ENCODE measurements at places on chromosomes 5 and 9.

GRCh38 chr9:107348836-107349235, 65.8 kb downstream of the RAD23B start:
- no peak for DNase-seq

GRCh38 chr5:172451771-172452197, 2.5 kb downstream of the SH3PXD2B start:
- DNase-seq: no peak

DNA sequence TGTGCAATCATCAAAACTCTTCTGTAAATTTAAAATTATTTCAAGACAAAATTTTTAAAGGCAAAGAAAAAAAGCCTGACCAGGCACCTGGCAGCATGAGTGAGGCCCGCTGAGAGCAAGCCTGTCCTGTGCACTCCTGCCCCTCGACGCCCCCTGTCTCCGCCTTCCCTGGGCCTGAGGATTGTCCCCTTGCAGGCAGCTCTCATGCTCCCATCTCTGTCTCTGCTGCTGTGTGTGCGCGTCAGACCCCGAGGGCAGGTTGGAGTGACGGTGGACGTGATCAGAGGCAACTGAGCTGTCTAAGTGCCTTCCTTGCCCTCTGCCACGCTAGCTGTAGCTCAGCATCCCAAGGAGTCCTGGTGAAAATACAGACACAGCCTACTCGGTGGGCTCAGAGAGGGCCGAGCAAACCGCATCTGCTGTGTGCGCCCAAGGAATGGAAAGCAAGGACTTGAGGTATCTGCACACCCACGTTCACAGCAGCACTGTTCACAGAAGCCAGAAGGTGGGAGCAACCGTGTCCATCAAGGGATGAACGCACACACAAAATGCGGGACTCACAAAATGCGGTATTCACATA, 65.5 kb downstream of the SECISBP2 start:
- DNase-seq: no peak

DNA sequence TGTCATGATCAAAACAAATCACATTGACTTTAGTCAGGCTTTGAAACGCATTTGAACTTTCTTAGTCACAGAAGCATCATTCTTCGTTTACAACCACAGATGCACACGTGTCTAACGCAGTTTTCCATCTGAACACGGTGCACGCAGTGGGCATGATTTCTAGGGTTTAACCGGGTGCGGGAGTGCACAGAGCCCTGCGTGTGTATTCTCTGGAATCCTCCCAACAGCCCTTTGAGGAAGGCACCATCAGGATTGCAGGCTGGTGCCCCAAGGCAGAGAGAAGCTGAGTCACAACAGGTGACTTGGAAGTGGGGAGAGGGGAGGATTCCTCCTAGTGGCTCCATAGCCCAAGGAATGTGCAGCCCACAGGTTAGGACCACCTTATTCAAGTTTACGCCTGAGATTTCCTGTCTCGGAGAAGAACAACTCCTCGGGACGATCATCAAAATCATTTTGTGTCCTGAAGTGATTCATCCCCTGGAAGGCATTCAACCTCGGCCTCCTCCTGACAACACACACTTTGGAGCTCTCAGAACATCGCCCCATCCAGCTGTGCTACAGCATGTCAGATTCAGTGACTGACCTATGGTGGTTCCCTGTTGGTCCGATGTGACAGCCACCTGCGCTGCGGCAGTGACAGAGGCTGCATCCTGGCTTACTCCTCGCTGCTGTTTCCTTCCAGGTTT, 13.1 kb downstream of the ROPN1L start:
- DNase-seq: no peak

DNA sequence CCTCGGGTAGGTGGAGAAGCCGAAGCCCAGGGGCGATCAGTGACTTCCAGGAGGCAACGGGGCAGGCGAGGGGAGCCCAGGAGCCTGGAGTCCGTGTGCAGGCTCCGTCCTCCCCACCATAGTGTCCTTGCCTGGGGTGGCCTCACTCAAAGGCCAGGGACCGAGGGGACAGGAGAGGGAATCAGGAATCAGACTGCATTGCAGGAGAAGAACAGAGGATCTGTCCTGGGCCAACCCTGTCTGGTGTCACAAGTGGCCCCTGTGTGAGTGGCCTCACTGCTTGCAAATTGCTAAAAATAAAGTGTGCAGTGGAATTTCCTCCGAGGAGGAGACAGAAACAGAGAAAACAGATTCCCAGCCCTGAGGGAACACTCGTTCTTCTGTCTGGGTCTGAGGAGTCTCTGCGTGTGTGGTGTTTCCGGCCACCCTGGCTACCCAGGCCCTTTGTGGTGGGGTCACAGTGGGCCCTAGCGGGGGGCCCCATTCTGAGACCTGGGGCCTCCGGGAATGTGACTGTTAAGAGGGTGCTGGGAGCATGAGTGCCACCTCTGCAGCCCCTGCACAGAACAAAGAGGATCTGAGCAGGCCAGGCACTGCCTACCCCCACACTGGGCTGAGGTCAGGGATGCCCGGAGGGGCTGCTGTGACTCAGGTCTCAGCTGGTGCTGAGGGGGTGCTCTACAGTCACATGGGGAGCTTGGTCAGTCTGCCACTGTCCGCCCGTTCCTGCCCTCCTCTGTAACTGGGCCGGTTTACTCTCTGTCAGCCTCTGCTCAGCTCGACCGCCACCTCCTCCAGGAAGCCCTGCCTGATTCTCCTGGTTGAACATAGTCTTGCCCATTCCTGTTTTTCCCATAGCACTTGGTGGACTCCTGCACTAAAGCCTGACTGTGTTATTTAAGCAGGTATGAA, 7.4 kb downstream of the TRAF1 start:
- no peak for DNase-seq

GRCh38 chr5:18745042-18745987, 1111.1 kb downstream of the TAF11L14 start:
- DNase-seq: no peak

DNA sequence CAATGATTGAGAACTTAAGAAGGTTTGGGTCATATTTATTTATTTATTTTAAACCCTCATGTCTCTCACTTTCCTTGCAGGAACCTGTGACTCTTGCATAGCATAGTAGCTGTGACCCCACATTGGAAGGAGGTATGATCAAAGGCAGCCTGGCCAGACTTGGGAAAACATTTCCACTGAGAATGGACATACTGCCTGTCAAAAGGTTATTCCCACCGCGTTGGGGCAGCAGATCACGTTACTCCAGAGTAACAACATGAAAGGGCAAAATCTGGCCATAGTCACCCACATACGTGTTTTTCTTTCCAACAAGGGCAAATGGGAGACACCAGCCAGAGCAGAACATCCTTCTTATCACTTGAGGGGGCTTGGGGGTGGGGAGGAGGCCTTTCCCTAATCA, 95.7 kb downstream of the ARL15 start:
- DNase-seq: no peak

GRCh38 chr5:101626572-101626971, 669.5 kb downstream of the SLCO4C1 start:
- DNase-seq: no peak

DNA sequence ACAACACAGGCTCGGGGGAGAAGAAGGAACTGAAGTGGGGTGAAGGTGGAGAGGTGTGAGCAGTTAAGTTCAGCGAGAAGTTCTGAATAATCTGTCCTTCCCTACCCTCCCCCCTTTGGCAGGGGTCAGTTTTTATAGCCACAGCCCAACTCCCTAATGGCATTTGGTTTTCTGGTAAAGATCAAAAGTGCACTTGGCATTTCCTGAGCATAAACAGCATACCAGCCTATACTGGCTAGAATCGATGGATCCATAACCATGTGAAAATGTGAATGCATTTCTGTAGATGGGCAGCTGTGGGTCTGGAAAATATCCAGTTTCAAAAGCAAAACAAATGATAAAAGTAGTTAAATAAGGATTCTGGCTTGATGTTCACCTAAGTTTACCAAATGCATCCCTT, 410.9 kb downstream of the PLK2 start:
- DNase-seq: no peak

- no peak for DNase-seq
Measured at GRCh38 chr5:168826246-168826725, 247.1 kb upstream of the PANK3 start.
